ENCODE measurements at places on chromosomes 2 and 18.

GRCh38 chr18:36017232-36017631, 44.8 kb downstream of the RMP24 start:
- no peak for DNase-seq

DNA sequence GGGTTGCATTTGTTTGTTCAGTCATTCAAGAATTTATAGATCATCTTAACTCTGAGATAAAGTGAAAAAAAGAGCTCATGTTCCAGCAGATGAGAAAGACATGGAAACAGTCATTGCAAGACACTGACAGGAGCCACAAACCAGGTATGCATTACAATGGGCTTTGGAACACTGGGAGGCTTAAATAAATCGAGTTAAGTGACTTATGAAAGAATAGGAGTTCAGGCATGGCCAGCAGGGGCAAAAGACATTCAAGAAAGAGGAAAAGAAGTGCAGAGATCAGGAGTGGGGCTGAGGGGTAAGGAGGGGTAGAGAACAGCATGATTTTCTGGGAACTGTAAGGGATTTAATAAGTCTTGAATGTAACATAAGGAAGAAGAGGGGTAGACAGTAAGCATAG, 121.2 kb upstream of the EPC2 start:
- no peak for DNase-seq

DNA sequence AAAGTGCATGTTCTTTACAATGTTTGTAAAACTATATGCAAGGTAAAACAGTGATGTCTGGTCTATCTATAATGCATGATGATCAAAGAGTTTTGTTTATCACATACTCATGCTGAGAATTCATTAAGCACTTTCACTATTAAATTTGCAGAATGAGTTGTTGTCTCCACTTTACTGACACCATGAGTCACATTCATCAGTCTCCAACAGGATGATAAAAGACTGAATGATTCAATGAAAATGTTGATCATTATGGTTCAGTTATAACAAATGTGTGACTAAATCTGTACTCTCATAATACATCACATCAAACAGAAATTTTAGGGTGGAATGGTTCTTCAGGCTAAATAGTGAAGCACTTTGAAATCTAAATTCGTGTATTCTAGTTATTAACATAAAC, 129.0 kb downstream of the ERBB4 start:
- DNase-seq = no peak

GRCh38 chr2:169511818-169512217, 2.3 kb downstream of the KLHL41 start:
- no peak for DNase-seq

DNA sequence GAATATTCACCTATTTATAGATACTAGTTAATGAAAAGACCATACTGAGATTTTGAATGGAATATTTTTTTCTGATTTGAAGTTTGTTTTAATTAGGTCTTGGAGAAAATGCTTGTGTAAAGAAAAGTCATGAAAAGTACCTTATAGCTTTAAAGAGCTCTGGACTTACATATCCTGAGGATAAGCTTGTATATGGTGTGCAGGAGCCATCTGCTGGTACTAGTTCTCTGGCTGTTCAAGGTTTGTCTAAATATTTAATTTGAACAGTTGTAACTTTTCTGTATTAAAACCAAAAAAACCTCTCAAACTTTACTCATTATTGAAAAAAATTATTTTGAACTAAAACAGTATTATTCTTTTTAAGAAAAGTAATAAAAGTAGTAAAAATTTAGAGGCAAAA, 50.1 kb downstream of the UBR3 start:
- no peak for DNase-seq

DNA sequence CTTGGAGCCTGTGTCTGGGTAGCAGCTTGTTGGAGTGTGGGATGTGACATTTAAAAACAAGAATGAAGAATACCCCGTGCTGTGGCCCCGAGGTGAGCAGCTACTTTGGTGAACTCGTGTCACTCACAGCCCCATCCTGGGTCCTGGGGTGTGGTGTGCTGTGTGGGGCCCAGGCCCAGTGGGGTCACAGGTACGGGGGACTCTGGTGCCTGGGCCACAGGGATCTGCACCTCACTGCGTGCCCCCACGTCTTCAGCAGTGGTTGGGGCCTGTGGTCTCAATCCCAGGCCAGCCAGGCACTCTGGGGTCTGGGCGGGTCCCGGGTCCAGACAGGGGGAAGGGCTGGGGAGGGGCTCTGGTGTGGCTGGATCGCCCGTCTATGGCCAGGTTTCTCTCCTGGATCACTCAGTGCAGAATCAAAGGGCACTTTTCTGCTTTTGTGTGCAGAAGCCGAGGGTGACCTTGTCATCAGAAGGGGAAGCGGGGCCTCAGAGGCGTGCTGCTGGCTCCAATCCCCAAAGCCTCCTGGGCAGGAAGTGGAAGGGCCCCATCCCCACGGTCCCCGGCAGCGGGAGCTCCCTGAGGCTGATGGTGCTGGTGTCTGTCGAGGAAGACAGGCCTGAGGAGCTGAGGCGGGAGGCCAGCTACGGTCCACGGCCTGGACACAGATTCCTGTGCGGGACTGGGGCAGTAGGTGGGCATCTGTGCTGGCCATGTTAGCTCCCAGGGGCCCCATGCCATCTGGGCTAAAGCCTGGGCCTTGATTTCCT, 1.4 kb downstream of the GPR35 start:
- no peak for DNase-seq

- no peak for DNase-seq
Observed at GRCh38 chr2:100976061-100976460, 26.0 kb upstream of the RPL31 start.

- peak; percentile 74 for DNase-seq
Observed at GRCh38 chr2:237923481-237924163, 43.2 kb upstream of the UBE2F start.

DNA sequence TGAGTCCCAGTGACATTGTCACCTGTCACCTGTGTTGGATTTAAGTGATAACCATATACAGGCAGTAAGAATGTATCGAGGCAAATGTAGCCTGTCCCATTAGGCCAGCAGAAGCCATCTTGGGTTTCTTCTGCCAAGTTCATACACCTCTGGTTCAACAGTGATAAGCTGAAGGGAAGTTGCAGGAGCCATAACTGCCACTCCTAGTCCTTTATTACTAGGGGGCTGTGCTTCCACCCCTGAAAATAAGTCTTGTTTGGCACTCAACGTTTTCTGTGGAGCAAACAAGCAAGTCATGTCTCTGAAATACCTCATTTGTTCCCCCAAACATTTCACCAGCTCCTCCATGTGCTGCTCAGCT, 58.1 kb upstream of the ALPP start:
- DNase-seq = no peak

DNA sequence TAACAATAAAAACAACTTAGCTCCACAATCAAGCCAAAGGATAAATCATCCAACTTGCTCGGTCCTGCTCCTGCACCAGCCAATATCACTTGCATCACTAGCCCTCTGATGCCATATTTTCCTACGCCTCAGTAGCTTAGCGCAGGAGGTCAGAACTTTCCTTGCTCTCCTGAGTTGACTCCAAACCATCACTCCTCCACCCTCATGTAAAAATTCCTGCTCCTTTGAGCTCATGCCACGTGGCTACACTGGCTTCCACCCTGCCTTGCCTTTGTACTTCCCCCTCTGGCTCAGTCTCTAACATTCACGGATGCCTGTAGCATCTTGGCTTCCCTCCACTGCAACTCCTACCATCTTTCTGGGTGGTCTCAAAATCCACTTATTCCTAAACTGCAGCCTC, 25.2 kb downstream of the AAK1 start:
- no peak for DNase-seq

- DNase-seq = no peak
Observed at GRCh38 chr2:62775367-62775668, 69.8 kb downstream of the EHBP1 start.

- DNase-seq = no peak
Observed at GRCh38 chr2:205463466-205464025, 218.8 kb upstream of the NRP2 start.

- no peak for DNase-seq
Observed at GRCh38 chr18:49160079-49160930, 209.5 kb upstream of the SMAD7 start.

- DNase-seq = no peak
Observed at GRCh38 chr2:151085181-151085611, 176.5 kb downstream of the RBM43 start.

DNA sequence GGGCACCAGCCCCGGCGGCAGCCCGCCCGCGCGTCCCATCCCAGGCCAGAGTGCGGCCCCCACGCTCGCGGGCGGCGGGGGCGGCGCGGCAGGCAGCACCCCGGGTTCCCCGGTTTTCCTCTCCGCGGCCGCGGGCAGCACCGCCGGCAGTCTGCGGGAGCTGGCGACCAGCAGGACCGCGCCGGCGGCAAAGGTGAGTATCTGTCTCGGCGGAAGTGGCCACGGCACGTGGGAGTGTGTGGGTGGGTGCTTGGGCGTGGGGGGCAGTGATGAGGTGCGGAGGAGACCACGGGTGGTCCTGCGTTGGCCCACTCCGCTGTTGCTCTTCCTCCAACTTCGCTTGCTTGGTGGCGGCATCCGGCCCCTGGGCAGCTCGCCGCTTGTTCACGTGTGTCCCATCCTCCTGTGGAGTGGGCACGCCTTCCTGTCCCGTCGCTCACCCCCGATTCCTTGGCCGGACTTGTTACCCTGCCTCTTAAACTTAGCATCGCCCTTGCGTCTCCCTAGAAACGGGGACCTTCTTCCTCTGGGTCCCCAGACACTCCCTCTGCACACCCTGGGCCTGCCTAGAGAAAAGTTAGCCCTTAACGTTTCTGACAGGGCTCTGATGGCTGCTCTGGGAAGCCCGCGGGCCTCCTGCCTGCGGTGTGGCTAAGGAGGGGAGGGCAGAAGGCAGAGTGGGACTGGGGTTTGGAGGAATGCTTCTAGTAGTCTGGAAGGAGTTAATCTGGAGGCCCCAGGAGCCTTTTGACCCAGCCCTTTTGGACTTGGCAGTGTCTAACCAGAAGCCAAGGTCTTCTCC, 1.1 kb downstream of the SH3RF3 start:
- no peak for DNase-seq

DNA sequence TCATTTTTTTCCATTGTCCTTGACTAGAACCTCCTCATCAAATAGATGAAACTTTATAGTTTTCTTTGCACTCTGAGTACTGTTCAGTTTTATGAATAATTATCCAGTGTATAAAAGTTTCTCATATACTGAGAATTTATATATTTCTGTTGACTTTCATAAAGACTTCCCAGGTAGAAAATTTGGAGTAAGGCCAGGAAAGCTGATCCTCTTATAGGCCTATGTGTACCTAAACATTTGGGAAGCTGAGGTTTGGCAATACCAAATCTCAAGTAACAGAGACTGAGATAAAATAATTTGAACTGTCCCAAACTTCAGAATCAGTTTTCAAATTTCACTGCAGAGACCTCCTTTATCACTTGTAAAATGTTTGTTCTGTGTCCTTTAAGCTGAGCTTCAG, 43.4 kb downstream of the CCDC102B start:
- no peak for DNase-seq

- DNase-seq = peak; percentile 43
Observed at GRCh38 chr18:79988071-79988450, 302 bp downstream of the TXNL4A start.

- DNase-seq = no peak
Observed at GRCh38 chr2:230140667-230141066, 71.9 kb upstream of the SLC16A14 start.

DNA sequence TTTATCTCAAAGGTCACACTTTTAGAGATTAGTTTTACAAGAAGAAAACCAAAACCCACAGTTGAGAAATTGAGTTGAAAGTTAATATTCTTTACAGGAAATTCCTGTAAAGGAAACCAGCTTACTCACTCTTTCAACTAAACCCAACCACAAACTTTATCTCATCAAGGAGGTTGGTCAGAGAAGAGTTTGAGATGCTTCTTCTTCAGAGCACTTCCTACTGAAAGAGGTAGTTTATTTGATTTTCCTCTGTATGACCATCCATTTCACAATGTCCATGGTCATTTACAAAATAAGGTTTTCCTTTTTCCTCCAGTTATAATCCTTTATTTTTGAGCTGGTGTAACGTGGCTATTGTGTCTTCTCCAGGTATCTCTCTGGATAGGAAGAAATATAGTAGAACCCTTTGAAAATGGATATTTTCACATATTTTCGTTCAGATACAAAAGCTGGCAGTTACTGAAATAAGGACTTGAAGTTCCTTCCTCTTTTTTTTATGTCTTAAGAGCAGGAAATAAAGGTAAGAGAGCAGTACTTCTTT, 4.5 kb upstream of the IL18RAP start:
- DNase-seq = no peak

DNA sequence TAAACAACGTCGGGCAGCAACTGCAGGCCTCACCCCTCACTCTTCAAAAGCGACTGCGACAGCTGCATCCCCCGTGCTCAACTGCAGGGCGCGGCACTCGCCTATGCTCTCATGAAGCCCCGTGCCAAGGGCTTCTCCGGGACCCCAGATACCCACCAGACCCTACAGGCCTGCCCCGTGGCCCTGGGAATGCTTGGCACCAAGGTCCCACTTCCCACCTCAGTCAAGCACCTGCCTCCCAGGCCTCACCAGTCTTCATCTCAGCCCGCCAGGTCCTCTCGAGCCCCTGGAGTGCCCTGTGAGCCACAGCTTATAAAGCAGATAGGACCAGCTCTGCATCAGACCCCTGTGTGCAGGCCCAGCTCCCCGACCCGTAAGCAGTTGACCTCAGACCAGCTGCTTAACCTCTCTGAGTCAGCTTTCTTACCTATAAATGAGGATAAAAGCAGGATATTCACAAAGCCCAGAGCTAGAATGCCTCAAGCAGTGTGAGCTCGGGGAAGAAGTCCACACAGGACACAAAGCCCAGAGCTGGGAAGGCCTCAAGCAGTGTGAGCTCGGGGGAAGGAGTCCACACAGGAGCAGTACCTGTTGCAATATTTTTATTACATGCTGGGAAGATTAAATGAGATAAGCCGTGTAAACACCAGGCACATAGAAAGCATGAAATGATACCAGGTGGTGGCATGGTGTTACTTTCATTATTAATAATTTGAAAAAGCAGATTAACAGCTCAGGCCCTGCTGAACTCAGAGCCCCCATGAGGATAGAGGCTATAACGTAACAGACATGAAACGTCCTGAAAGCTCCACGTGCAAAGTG, 96.9 kb downstream of the HDAC4 start:
- DNase-seq = no peak

DNA sequence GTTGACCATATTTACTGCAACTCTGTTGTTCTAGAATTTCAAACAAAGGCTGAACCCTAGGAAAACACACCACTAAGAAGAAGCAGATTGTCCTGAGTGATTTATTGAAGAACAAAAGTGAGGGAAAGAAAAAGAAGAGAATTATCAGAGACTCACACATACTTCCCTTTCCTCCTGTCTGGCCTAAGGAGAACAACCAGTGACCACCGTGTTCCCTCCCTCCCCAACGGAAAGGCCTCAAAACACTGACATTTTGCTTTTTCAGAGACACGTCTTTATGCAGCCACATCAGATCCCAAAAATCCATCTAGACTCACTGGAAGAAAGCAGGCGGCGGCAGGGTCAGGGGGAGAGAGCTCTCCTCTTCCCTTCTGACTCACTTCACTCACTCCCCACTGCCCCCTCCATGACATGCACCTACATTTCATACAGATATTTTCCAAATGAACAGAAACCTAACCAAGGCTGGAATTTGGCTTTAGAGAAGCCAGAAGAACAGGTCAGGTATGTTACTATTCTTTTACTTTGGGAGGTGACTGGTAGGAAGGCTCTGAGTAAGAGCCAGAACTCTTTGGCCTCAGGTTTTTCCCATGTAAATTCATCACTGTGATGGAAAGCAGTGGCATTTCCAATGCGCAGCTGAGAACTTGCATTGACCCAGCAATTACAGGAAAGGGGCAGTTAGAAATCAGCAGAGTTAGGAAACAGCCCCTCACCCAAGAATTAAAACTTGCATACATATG, 169.9 kb downstream of the BCL11A start:
- no peak for DNase-seq
